T-helper 2 cell treated with Interferon-gamma antibody and Interleukin-4, amounts not matched to agents 5 μg/mL and 100 μg/mL, for 36 hours (primary cell): ENCODE measurements at places on chromosomes 2 and 18.

DNA sequence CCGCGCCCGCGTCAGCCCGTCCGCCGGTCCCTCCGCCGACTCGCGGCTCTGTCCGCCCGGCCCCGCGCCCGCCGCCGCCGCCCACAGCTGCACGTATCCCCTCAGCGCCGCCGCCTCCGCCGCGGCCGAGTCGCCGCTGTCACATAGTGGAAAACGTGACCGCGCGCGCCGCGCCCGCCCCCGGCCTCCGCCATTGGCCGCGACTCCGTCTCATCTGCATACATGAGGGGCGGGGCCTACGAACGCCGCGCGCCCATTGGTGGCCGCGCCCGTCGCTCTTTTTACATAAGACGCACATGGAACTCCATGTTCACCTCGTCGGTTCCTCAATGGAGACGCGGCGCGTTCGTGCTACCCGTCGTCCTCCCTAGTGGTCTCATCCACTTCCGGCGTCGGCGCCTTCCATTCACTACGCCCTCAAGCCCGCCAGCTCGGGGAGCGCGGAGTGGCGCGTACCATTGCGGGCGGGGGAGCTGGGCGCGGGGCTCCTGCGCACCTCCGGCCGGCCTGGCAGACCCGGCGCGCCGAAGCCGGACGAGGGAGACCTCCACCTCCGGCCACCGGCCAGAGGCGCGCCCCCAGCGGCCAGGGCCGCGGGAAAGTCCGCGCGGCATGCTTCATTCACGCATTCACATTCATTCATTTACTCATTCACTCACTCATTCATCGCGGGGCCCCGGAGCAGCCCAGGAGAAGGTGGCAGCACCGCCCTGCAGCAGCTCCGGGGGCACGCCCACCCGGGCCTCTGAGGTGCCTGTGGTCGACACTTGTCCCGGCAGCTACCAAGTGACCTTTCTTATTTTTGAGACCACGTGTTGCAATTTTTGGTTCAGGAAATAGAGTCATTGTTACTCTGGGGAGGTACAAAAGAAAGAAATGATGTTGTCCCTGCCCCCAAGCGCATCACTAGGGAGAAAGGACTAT is 502 bp upstream of the PER2 start:
- peak; percentile 98 for DNase-seq

DNA sequence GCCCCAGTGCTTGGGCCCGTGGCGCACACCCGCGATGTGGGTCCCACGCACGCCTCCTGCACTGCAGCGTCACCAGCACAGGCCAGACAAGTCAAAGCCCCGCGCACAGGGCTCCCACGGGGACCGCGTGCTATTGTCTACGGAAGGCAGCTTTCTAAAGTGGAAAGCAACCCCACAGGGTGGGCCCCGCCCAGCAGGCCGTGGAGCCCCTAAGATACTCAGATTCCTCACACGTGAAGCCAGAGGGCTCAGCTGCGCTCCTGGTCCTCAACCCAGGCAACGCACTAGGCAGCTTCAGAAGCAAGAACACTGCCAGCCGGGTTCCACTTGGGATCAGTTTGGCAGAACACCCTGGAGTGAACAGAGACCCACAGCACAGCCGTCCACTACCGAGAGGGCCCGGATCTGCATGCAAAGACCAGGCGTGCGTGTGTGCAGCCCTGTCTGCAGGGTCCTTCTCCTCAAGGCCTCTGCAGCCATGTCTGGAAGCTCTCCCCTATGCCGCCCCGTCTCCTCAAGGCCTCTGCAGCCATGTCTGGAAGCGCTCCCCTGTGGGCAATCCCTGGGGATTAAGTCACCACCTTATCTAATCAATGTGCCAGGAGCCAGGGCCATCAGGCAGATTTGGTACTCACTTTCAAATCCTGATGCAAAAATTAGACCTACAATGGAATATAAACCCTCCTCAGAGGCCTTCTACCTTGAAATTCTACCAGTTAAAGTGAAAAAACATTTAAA is 231.3 kb downstream of the HDAC4 start:
- DNase-seq, result no peak

DNA sequence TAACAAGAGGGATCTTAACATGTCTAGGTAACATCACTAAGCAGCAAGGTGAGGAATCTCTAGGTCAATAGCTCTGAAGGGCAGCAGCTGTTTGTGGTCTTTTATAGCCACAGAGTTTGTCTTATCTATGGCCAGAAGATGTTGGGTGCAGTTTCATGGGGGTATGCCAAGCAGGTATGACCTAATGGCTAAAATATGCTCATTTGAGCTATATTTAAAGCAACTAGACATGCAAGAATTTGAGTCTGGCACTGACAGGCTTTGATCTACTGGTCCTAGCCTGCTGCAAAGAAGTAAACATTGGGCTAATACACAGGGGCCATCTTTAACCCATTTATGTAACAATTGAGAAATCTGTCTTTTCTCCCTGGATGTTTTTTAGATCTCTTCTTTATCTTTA is 13.9 kb upstream of the UGP2 start:
- no peak for DNase-seq

- DNase-seq, result peak; percentile 1
These were observed 127.1 kb downstream of the CAPN13 start for GRCh38 chr2:30680121-30680520.

DNA sequence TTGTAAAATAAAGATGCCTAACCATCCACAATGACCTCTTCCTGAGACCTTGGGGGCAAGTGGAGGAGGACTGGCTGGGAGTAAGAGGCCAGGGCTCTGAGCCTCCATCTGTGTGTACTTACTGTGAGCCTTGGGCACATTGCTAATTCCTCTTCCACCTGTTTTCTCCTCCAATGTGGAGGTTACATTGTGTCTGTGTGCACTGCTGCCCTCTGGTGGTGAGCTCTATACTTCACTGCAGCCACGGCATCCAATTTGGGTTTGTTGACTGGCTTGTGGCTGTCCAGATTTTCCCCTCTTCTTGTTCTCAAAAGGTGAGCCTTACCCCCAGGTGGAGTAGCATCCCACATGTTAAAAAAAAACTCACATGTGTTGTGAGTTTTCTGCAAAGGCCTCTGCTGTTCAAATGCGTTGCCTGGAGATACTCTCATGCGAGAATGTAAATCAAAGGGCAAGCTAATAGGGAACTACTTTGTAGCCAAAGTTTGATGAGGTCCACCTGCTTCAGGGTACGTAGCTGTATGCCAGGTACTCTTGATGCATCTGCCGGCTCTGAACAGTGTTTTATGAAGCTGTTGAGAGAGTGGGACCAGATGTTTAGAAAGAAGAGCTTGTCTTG is 80.8 kb downstream of the APOB start:
- peak; percentile 36 for DNase-seq

DNA sequence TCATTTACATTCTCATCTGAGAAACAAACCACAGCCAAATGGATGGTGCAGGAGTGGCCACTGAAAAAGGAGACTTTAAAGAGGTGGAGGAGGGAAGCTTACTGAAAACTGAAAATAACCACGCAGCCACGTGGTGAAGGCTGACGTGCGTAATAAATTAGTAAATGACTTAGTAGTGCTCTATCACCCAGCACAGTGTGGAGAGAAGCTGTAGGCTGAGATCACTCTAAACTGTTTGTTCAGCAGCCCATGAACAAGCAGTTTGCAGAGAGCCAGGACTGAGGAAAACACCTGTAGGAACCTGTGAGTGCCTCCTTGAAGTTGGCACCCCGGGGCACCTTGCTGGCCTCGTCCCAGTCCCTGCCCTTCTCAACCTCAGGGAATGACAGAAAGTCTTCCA is 193.0 kb downstream of the TXNL1 start:
- no peak for DNase-seq

DNA sequence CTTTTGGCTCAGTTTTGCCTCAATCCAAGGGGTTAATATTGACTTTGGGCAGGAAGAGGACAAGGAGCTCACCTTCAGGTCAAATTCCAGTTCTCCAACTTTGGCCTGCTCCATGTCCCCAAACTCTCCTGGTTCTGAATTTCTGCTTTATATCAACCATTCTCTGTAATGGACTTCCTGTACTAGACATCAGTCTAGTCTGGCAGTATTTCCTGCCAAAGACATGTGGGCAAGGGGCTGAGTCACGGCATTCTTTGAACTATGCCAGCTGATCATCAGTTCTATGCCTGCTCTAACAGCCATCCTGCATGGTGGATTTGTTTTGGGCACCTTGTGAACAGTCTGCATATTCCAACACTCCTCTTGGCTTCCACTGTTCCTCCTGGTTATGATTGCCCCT is 199.4 kb downstream of the ZEB2 start:
- peak; percentile 36 for DNase-seq

GRCh38 chr2:200329798-200330197 is 23.3 kb downstream of the SPATS2L start:
- no peak for DNase-seq

- no peak for DNase-seq
These were observed 4.0 kb downstream of the DHRS9 start for GRCh38 chr2:169073211-169073962.

- DNase-seq, result no peak
These were observed 36.5 kb downstream of the ZRANB3 start for GRCh38 chr2:135494503-135494902.

- no peak for DNase-seq
These were observed 73.6 kb downstream of the OTX1 start for GRCh38 chr2:63124218-63124617.

DNA sequence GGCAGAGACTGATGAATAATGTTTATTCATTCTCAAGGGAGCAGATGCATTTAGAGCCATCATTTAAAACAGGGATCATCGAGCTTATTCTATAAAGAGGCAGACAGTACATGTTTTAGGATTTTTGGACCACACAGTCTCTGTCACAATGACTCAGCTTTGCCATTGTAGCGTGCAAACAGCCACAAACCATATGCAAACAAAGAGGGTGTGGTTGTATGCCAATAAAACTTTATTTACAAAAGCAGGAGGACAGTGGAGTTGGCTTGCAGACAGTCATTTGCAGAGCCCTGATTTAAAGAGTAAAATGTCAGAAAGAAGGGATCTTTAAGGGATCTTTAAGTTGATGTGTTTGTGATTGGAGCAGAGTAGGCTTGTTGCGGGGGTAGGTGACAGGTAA is 51.5 kb downstream of the SMIM21 start:
- DNase-seq, result no peak

GRCh38 chr18:45856531-45856930 is 31.1 kb downstream of the SIGLEC15 start:
- DNase-seq, result no peak

DNA sequence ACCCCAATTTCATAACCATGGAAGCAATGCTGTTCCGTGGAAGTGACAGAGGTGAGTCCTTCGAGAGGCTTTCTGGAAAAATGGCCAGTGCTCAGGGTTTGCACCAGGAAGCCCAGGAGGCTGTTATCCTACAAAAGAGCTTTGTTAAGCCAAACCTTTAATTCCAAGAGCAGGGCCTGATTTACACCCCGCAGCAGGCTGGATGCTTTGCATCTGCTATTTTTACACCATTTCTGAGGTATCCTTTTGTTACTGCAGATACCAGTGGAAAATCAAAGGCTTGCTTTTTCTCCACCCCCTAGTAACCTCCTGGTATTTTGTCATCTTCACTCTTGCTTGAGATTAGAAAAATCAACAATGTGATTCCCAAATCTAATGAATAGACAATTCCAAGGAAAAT is 380.6 kb downstream of the SOX11 start:
- no peak for DNase-seq

DNA sequence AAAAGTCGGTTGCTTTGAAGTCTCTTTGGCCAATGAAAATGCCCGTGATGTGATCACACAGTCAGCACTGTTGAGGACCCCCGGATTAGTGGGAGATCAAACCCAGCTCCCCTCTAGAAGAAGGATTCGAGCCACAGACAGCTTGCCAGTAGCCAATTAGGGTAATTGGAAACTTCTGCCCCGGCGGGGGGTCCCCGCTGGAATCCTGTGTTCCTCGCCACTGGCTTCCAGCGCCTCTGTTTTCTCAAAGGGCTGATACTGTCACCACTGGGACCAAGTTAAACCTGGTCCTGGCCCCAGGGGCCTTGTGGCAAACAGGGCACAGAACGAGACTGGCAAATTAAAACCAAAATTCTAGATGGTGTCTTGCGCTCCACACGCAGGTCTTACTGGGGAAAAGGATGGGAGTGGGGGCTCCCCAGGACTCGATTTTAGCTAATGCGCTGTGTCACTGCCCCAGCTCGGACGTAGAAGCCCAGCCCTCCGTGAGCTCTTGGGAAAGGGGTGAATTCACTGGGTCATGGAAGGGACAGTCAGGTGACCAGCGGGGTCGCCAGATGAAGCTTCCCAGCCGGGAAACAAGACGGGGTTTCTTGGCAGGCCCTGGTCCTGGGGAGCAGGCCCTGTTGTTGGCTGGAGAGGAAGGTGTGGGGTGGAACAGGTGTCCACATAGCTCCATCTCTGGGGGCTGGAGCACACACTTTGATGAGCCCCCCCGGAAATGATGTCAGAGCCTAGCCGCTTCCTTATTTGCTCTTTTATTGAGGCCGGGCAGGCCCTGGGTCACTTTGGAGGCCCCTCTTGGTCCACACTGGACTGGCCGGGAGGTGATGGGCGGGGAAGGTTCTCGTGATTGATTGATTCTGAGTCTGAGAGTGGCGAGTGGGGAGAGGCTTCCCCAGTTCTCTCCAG is 90.2 kb downstream of the SMAD7 start:
- no peak for DNase-seq

DNA sequence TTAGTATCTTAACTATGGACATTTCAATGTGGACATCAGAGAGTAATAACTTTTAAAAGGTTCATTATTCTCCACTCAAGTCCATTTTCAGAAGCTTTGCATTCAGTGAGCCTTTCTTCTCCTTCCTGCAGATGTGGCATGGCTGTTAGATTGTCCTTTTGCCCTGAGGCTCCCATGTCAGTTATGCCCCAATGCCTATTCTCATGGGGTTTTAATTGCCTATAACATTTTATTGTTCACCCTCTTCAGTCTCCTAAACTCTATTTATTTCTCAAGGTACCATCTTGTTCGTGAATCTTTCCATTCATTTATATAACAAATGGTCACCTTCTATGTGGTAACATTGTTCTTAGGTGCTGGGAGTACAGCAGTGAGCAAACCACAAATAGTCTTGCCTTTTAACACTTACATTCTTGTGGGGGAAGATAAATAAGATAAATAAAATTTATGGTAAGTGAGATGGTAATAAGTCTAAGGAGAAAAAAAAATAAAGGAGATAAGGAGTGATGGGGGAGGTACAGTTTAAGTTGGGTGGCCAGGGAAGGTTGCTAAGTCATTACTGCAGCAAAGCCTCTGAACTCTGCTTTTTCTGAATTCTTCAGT is 277.9 kb upstream of the SIX3 start:
- DNase-seq, result no peak

DNA sequence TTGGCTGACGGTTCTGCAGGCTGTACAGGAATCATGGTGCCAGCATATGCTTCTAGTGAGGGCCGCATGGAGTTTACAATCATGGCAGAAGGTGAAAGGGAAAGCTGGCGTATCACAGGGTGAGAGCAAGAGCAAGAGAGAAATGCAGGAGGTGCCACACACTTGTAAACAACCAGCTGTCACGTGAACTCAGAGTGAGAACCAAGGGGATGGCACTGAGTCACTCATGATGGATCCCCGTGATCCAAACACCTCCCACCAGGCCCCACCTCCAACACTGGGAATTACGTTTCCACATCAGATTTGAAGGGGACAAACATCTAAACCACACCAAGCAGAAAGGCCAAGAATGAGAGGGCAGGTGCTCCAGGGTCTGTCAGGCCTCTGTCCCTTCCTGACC is 185.0 kb upstream of the PID1 start:
- no peak for DNase-seq
